Astrocyte (in vitro differentiated cells and primary cell): ENCODE measurements at places on chromosomes 5 and 9. TPM values are rescaled to one million over a fixed set of nuclear protein-coding genes. Genes with fewer than 3 reads are reported as not detected.
A peak's percentile ranks its signal among the peaks of the same experiment; 100 is the strongest.

The IFNA2 gene
- not detected in 2 replicates for total RNA-seq

The CDH18 gene
- total RNA-seq, result not detected in 2 replicates

The SPATA6L gene
- 2.8 and 3.6 TPM in 2 replicates for total RNA-seq

The NR3C1 gene
- 35.4 and 36.1 TPM in 2 replicates for total RNA-seq

The OR1Q1 gene
- total RNA-seq, result not detected in 2 replicates

The CYLC2 gene
- not detected in 2 replicates for total RNA-seq

DNA sequence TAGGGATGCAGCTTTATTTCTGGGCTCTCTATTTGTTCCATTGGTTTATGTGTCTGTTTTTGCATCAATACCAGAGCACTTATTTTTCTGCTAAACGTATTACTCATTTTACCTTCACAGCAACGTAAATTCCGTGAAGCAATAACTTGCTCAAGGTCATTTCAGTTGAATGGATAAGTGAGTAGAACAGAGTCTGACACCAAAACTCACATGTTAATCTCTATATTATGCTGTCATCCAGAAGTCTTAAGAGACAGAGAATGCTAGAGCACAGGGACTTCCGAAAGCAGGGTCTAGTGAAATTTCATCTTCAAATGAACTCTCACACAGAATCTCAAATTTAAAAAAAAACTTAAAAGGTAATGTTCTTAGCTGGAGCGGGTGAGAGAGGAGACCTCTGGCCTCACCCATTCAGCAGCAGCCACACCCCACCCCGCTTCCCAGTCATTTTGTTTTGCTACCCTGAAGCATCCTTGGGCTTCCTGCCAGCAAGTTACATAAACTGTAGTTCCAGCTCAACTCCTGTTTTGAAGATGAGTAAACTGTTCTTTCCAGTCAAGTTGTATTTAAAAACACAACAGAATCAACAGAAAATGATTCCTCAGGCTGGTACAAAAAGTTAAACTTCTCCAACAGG lies 69.3 kb downstream of the TRIM36 start:
- no peak for DNase-seq

DNA sequence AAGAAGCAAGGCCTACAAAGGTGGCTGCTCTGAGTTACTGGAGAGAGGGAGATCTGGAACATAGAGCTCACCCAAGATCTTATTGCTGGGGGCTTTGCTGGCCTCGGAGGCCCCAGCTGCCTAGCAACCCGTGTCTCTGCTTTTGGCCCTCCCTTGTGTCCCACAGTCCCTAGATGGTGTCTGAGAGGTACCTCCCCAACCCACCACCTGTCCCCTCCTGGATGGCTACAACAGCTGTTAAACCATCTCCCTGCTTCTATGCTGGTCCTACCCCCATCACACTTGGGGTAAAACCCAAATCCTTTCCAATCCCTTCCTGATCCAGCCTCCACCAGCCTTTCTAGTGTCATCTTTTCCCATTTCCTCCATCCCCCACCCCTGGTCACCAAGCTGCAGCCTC lies 86.6 kb downstream of the PPARGC1B start:
- DNase-seq, result no peak

GRCh38 chr5:106267256-106267655 lies 1403.5 kb downstream of the EFNA5 start:
- DNase-seq, result no peak

- DNase-seq, result no peak
Observed at GRCh38 chr5:10489810-10490426, 48.2 kb downstream of the ROPN1L start.

- DNase-seq, result no peak
Observed at GRCh38 chr5:4013106-4013898, 417.7 kb downstream of the IRX1 start.

DNA sequence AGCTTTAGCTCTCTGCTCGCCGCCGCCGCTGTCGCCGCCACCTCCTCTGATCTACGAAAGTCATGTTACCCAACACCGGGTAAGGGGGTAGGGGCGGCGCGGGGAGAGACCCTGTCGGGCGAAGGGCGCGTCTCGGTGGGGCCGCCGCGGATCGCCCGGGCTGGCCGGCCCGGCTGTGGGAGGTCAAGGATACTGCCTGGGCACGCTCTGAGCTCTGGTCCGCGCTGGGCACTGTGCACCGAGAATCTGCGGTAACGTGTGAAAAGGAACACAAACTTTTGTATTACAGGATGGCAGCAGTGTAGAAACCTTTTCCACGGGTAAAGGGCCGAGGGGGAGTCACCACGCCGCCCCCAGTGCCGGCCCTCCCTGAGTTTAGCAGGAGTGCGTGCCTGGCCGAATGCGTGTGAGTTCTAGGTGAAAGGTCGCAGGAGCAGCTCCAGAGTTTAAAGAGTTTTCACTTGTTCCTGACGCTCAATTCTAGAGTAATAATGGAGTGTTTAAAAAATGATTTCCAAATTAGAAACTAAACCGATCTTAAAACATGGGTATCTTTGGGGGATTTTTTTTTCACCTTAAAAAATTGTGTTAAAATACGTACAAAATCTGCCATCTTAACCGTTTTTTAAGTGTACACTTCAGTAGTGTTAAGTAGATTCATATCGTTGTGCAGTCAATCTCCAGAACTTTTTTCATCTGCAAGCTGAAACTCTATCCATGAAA lies at the start of gene HSDL2:
Gene HSDL2 (plus strand): TSS at position 7 of the 723 bp plus-strand sequence. CDS start 56 bp downstream, at position 63.
- peak; percentile 19 for DNase-seq

DNA sequence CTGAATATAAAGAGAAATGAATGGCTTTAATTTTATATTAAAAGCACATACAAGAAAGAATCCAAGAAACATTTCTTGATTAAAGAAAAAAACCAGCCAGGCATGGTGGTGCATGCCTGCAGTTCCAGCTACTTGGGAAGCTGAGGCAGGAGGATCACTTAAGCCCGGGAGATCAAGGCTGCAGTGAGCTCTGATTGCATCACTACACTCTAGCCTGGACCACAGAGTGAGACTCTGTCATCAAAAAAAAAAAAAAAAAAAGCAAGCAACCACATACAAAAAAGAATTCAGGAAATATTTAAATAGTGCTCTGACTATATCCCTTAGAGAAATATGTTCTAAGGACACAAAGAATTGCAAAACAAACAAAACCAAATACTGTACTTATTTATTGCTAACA lies 2.5 kb upstream of the PLAC8L1 start:
- DNase-seq, result peak; percentile 4

- peak; percentile 70 for DNase-seq
Observed at GRCh38 chr9:98805506-98806272, 1.8 kb upstream of the GALNT12 start.

- peak; percentile 96 for DNase-seq
Observed at GRCh38 chr5:96256795-96257470, 176.1 kb downstream of the PCSK1 start.

- DNase-seq, result no peak
Observed at GRCh38 chr5:138789771-138790242, 36.6 kb downstream of the CTNNA1 start.
